ACHN (cell line): ENCODE measurements at places on chromosomes 3 and 15.

- DNase-seq = no peak
Observed at GRCh38 chr3:150255413-150255812, 152.7 kb upstream of the TSC22D2 start.

GRCh38 chr3:116886202-116886893, 176.8 kb downstream of the TUSC7 start:
- no peak for DNase-seq

- DNase-seq = no peak
Observed at GRCh38 chr3:86968244-86968932, 22.6 kb downstream of the VGLL3 start.

DNA sequence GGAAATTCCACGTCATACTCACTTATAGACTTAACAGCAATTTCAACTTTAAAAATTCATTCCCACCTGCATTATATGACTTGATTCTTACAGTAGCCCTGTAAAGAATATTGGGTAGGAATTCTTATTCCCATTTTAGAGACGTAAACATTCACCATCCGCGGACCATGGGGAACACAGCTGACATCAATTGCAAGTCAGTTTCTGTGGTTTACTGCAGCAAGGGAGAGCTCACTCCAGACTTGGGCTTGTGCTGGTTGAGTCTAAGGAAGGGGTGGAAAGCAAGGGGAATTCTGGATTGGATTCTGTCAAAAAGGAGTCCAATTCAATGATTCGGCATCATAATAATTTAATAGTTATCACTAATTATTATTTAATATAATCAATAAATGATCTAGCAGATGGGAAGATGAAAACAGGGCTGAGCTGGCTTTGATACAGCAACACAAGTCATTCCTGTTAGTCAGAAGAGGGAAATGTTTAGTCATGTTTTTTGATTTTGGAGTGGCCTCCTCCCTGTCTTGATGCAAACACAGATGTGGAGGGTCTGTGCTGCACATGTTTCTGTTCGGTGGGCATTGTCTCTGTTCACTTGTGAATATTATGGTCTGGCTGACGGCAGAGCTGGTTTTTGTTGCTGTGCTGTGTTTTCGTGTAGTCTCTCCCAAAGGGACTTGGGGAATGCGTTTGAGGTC, 9.7 kb downstream of the LIPC start:
- DNase-seq = peak; percentile 22

DNA sequence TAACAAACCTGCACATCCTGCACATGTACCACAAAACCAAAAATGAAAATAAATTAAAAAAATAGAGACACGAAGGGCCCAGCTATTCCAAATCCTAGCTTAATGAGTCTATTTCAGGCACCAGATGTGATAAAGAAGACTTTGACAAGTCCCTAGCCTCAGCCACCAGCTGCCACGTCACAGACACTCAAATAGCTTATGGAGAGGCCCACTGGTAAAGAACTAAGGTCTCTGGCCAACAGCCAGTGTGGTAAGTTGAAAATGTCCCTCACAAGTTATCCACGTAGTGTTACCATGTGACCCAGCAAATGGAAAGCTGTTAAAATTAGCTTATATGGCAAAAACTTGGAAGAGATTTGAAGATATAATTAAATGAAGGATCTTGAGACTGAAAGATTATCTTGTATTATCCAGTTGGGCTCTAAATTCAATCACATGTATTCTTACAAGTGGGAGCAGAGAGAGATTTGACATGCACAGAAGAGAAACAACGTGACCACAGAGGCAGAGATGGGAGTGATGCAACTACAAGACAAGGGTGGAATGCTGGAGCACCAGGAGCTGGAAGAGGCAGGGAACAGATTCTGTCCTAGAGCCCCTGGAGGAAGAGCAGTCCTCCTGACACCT, 10.9 kb downstream of the ACSBG1 start:
- no peak for DNase-seq

DNA sequence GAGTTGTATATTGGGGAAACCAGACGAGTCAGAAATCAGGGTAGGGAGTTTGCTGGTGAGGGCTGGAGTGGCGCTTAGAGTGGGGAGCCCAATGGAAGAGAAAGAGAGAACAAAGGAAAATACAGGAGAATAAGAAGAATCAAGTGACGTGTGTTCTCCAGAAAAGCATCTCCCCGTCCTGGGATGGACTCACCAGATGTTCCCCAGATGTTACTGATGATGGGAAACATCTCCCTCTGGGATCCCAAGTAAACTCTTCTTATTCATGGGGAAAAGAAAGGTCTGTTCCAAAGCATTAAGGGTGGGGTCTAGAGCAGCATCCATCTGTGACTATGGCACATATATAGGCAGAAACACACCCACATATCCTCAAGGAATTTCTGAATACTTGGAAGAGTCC, 3.0 kb upstream of the CSRNP1 start:
- DNase-seq = no peak
